Activated T-cell treated with anti-CD3 and anti-CD28 coated beads, Interleukin-2, amount 50 U/mL, for 72 hours (primary cell): ENCODE measurements at places on chromosomes 11 and 22. TPM values are rescaled to one million over a fixed set of nuclear protein-coding genes. Genes with fewer than 3 reads are reported as not detected.

DNA sequence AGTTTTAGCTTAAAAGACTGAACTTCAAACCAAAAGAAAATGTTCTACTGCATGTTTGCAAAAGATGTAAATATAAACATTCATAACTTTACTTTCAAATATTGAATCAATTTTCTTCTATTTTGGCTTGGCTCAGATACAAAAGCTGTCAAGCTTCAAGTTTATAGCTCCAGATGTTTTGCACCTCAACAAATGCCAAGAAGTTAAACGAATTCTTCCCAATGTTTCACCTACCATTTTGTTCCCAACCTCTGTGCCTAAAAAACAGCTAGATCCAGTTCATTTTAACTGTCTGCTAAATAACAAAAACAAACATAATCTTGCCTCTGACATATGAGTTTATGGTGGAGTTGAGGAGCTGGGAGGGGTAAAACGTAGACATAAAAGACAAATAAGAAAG lies 76.5 kb downstream of the RAB30 start:
- peak overlapping the region; percentile 0 for H3K27ac ChIP-seq
- peaks cover 77% of the 10 kb centered on the region for H3K4me1 ChIP-seq
- DNase-seq = no peak
- H3K36me3 ChIP-seq = peaks cover 8% of the 10 kb centered on the region

The LRRC74B gene
- total RNA-seq = not detected

DNA sequence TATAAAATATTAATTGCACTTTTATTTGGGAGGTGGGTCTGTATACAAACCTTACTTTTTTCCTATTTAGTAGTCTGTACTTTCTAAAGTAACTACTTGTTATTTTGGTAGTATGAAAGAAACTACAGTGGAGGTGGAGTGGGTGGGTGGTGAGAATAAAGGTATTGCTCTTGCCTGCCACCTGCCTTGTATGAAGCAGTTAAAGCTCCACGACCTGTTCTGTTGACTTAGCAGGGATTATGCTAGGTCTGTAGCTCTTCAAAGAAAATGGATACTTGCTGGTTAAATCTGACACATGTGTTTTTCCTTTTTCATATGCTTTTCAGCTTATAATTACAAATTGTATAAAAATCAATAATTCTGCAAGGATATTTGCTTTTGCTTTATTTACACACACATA lies 111.9 kb downstream of the EHF start:
- no peak overlapping the region for H3K27ac ChIP-seq
- no peak overlapping the region for H3K4me3 ChIP-seq
- peaks cover 42% of the 10 kb centered on the region for H3K27me3 ChIP-seq
- no peaks in the 10 kb centered on the region for H3K4me1 ChIP-seq

The CHID1 gene
- 44.2 TPM for total RNA-seq

The SLC25A18 gene
- not detected for total RNA-seq

DNA sequence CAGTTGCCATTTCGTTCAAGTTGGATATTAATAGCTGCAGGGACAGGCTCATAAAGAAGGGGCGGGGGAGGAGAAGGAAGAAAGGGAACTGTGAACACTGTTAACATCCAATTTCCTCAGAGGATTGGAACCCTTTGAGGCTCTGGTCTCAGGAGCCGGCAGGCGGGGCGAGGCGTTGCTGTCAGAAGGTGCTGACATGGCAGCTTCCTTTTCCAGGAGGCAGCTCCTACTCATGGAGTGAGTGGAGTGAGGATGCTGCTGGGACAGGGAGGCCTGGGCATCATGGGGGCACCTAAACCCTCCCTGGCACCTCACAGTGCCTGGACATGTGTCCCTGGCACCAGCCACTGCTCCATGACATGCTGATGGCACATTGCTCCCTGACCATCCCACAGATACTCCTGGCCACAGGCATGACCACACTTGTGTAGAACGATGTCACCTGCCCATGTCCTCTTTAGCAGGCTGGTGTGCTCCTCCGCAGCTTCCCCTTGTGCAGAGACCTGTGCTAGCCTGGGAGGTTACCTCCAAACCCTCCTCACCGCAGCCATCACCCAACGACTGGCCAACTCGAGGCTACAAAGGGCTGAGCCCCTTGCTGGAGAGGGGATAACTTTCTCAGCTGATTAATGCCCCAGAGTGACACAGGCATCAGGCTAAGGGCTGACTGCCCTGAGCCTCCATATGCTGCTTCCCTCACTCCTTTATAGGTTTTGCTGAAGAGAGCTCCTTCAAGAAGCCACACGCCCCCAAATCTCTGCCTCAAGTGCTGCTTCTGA lies 79.6 kb upstream of the NECTIN1 start:
- no peaks in the 10 kb centered on the region for H3K36me3 ChIP-seq
- DNase-seq = no peak
- H3K27ac ChIP-seq = no peak overlapping the region
- no peaks in the 10 kb centered on the region for H3K27me3 ChIP-seq

The PIK3IP1 gene
- total RNA-seq = 34.1 TPM

DNA sequence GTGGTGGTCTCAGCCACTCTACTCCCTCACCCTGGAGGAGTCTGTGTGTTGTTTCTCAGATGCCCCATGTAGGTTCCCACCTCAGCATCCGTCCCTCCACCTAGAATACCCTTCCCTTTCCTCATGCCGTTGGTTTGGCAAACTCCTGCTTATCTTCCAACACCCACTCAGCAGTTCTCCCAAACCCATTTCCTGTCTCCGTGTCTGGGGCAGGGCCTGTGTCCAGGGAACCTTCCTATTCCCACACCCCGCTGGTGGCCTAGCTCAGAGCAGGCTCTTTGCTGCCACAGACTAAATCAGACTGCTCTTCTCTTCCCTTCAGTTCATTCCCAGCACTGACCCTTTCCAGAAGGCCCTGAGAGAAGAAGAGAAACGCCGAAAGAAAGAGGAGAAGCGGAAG lies 7.5 kb upstream of the SREBF2 start:
- peaks cover 18% of the 10 kb centered on the region for H3K36me3 ChIP-seq
- H3K4me3 ChIP-seq = no peak overlapping the region
- DNase-seq = no peak
- H3K27ac ChIP-seq = peak overlapping the region; percentile 65
